ENCODE measurements at places on chromosomes 4 and X.
A peak's percentile ranks its signal among the peaks of the same experiment; 100 is the strongest.

DNA sequence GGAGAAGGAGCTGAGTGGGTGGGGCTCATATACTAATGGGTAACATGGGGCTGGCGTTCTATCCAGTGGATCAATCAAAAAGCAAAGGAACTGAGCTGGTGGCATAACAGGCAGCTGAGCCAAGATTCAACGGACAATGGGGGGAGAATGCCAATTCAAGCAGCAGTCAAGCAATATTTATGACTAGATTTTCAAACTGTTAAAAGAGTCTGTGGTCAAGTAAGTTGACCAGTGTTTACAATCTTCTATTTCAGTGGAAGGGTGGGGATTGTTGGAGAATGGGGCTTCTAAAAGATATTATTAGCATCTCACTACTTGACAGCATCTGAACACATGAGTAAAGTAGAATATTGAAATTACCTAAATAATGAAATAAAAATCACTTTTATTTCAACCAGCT lies 64.9 kb upstream of the SCRG1 start:
- no peak for DNase-seq

DNA sequence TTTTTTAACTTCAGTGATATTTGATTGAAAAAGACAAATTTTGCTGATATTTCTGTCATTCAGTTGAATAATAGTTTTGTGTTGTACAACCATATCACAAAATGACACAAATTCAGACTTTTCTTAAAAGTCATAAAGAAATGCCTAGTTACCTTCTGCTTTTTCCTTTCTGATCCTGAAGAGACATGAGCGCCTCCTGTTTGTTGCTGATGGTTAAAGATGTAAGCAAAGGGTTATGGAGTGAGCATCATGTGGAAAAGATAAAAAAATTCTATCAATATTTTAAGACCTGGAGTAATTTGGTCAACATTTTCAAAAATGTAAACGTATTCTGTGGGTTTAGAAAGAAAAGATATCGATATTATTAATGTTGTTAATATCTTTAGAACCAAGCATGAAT lies 669.9 kb upstream of the NR3C2 start:
- no peak for DNase-seq

DNA sequence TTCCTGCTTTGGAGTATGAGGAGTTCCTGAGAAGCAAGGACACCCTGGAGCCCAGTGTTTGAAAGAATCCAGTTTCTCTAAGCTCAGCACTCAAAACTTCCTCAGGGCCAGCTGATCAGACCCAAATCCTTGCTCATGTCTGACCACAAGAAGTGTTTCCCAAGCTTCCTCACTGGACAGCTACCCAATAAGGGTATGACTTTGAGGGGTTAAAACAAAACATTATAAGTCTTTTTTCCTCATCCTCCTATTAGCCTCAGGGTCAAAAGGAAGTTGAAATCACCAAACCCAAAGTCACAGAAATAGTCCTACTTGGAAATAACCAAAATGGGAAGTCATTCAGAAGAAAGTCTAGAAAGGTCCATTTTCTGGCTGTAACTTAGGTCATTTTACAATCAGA lies 13.7 kb downstream of the ZBTB33 start:
- no peak for DNase-seq

- no peak for DNase-seq
These were observed 132.1 kb downstream of the PWWP3B start for GRCh38 chrX:106300239-106300638.

GRCh38 chrX:19625612-19626011 lies 110.3 kb upstream of the MAP3K15 start:
- peak; percentile 62 for DNase-seq
